ENCODE measurements at places on chromosomes 16 and 17. TPM values are rescaled to one million over a fixed set of nuclear protein-coding genes. Genes with fewer than 3 reads are reported as not detected.

Gene NXN
- total RNA-seq: 21.9 TPM

Gene KRT32
- 0.06 TPM for total RNA-seq

Gene NXPH3
- 0.19 TPM for total RNA-seq

Gene CDH13
- not detected for total RNA-seq

Gene C1QTNF8
- total RNA-seq: not detected

Gene CHST6
- total RNA-seq: 0.07 TPM
